A549 (cell line): ENCODE measurements at places on chromosomes 6 and 20. TPM values are rescaled to one million over a fixed set of nuclear protein-coding genes. Genes with fewer than 3 reads are reported as not detected.

DNA sequence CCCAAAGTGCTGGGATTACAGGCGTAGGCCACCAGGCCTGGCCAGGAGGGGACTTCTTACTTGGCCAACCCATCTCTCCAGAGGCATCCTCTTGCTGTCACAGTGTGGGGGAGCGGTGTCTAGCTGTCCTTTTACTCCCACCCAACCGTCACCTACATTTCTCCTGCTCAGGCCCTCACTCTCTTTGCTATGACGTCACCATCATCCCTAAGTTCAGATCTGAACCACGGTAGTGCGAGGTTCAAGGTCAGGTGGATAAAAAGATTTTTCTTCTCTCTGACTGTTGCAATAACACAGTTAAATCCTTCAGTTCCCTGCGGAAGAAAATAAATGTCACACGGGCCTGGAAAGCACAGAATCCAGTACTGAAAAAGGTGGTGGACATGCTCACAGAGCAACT lies 7.3 kb upstream of the RAET1L start:
- DNase-seq: no peak

- no peak for DNase-seq
Measured at GRCh38 chr6:71420095-71420692, 131.6 kb downstream of the OGFRL1 start.

- no peak for DNase-seq
Measured at GRCh38 chr6:72348926-72349325, 272.9 kb upstream of the KCNQ5 start.

DNA sequence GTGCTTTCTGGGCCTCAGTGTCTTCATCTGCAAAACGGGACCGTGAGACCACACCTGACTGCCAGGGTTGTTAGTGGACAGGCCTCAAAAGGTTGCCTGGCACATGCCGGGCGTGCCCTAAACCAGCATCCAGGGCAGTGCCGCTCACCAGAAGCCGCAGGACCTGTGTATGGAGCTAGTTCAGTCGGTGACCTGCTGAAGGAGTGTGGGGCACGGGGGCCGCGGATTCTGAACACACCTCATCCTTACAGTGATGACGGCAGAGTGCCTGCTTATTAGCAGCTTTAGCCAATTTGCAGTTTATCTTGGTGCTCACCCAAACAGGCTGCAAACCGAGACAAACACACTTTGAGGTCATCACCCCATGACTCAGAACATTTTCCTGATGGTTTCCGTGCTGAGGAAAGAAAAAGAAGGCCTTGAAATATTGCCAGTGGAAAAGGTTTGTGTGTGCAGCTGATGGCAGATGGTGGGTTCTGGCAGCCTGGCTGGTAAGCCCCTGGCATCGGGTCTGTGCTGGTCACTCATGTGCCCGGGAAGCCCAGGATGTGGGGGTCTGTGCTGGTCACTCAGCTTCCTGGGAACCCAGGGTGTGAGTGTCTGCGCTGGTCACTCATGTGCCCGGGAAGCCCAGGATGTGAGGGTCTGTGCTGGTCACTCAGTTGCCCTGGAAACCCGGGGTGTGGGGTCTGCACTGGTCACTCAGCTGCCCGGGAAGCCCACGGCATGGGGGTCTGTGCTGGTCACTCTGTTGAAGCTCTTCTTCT lies 153.8 kb downstream of the ERMARD start:
- no peak for DNase-seq

- DNase-seq: no peak
Measured at GRCh38 chr6:136464874-136465273, 85.3 kb downstream of the MAP7 start.

DNA sequence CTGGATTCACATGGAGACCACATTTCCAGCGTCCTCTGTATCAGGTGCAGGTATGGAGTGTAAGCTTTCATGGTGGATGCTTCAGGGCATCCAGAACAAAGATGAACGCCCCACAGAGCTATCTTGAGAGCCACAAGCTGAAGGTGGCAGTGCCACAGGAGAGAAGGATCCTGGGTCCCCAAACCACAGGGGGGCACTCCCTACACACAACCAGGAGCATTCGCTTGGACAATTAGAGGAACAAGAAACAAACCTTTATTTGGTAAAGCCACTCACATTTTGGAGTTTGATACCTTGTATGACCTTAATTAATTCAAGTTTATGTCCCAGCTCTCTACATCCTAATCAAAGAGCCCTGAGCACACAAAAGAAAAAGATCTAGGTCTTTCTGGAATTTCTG lies 406.3 kb downstream of the PREX1 start:
- no peak for DNase-seq

DNA sequence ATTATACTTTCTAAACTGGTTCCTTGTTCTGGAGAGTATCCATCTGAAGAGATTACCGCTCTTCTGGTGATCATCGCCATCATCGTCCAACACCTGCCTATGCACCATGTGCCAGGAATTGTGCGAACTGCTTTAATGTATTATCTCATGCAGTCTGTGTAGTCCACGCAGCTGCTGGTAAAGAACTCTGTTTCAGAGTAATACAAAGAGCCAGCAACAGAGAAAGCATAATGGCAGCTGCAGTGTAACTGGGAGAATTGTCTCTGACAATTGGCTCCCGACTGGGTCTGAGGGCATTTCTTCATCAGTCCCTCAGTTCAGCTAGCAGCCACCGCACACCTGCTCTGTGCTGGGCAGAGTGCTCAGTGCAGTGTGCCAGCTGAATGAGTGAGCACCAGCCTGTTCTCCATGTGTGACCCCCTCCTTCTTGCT lies 383.4 kb downstream of the GRIK2 start:
- no peak for DNase-seq

- DNase-seq: no peak
Measured at GRCh38 chr6:116767715-116768114, 2.2 kb upstream of the FAM162B start.

DNA sequence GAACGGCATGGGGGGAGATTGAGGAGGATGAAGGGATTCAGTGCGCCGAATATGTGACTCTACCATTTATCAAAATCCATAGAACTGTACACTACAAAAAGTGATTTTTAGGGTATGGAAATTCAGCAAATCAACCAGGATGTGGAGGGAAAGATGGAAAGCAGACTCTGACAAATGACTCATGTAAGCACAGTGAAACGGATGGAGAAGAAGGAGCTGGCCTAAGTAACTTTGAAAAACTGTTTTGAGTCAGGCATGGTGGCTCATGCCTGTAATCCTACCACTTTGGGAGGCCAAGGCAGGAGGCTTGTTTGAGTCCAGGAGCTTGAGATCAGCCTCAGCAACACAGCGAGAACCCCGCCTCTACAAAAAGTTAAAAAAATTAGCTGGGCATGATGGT lies 39.2 kb downstream of the MUC22 start:
- DNase-seq: no peak

DNA sequence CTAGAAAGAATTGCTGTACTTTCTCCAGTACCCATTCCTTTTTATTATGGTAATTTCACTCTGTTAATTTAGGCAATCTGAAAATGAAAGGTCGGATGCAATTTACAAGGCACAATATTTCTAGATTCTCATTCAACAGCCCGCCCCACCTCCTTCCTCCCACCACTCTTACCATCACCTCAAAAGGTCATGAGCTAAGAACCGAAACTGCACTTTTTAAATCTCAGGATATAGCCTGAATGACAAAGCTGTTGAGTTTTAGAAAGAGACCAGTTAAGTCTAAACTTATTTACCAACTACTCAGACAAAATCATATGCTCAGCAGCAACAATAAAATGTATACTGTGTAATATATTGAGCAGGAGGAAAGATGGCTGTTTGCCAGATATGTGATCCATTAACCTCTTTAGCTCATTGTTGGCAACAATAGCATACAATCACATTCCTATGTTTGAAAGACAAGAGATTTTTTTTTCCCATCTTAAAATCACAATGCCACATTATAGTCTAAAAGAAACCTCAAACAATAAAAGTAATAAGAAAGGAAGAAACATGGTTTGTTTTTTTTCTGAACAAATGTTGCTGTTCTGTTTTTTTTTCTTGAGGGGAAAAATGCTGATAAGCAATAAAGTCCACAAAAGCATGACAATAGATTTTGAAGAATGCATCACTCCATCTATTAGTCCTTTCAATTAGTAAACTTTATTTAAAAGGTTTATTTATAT lies 1.6 kb upstream of the HS3ST5 start:
- no peak for DNase-seq

- DNase-seq: no peak
Measured at GRCh38 chr6:41673704-41674000, 35.4 kb downstream of the MDFI start.

DNA sequence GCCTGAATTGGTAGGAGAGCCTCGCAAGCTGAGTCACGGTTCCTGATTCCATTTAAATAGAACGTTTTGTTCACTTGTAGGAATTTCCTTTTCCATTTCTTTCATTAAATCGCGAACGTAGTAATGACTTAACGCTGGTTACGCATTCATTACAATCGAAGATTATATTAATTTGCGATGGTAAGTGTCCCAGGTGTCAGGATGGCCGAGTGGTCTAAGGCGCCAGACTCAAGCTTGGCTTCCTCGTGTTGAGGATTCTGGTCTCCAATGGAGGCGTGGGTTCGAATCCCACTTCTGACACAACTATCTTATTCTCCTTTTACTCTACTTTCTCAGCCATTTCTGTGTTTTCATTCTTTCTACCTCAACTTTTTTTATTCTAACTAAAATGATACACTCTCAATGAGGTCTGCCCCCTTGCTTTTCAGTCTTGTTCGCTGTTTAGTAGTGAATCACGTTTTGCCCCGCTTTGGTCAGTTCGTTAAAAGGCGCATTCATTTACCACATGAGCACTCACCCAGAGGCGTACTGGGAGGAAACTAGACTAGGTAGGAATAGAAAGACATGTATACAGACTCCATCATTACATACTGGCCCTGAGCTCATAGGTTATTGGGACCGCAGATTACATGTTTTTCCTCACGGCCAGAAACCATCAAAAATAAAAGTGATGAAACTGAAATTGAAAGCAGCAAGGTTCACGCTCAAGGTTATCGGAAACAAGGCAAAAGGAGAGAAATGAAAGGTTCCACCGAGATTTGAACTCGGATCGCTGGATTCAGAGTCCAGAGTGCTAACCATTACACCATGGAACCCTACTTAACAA lies 17.3 kb upstream of the TRIM27 start:
- DNase-seq: no peak

DNA sequence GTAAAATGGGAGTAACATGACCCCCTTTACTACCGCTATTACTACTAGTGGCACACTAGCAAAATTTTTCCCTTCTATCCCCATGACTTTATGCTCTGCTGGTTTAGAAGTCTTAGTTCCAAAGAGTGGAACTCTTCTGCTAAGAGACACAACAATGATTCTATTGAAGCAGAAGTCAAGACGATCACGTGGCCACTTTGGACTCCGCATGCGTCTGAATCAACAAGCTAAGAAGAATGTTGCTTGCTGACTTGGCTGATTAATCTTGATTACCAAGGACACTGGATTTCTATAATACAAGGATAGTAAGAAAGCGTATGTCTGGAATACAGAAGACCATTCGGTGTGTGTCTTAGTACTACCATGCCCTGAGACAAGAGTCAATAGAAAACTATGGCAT lies 244.7 kb upstream of the BTBD3 start:
- DNase-seq: no peak

GRCh38 chr6:70894001-70894400 lies 62.9 kb downstream of the B3GAT2 start:
- no peak for DNase-seq

- DNase-seq: no peak
Measured at GRCh38 chr6:170597278-170597677, 12.8 kb upstream of the PDCD2 start.

DNA sequence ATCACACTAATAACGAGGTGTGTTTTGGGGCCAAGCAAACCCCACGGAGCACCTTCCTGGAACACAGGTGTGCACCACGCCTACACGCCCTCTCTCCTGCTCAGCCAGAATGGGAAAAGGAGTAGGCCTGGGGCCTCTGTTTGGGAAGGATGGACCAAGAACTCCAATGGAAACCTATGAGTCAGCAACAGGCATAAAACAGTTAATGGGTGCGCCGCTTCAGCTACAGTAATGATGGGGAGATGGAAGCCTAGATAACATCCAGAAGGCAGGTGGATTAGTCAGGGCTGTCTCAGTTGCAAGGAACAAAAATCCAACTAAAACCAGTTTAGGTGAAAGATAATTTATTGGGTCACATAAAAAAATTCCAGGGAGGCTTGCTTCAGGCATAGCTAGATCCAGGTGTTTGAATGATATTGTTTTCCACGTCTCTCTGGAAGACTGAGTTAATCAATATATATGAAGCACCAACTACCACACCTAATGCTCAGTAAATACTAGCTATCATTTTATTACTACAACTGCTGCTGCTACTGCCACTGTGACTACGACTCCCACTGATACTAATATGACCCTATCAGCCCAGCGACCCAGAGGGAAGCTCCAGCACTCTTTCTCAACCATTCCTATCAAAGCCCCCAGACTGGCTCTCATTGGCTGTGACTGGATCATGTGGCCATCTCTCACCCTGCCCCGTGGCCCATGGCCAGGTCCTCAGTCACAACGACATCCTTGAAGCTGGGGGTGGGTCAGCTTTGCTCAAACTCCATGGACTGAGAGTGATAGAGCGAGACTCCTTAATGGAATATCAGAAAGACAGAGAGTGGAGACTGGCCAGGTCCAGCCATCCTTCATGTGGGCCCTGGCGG lies 155.2 kb upstream of the PTPN1 start:
- no peak for DNase-seq

DNA sequence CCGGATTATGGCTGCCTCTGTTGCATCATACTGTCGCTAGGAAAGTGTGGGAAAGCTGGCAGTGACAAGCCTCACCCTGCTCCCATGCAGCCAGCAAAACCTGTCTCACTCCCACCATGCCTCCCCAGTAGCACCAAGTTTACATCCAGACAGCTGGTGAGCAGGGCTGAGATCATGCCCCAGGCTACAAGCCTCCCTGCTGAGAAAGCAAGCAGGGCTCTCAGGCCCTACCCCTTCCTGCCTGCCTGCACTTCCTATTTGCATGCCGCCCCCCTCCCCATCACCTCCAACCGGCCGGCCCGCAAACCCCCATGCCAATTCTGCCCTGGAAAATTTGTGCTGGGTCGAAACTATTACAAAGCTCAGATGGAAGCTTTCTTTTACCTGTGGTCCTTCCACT lies 408.2 kb upstream of the FKBP1C start:
- DNase-seq: no peak

DNA sequence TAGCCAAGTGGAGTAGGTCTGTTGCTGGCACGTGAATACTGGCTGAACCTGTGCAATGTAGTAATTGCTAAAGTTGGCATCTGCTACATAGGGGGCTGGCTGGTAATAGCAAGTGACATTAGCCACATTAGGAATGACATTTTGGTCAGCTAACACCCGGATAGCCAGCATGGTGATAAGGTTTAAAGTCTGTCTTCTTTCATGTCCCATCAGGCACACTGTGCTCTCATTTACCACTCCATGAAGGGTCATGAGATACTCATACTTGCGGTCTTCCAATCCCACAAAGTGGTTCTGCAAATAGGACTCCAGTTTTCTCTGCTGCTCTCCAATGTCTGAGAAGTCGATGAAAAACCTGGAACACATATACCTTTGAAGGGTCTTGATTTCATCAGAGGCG lies 2.8 kb downstream of the TENT5A start:
- DNase-seq: no peak

GRCh38 chr6:4344317-4344899 lies 209.0 kb upstream of the ECI2 start:
- no peak for DNase-seq

Gene BPIFB2
- not detected in 3 replicates for polyA plus RNA-seq

Gene RBBP8NL
- not detected in 3 replicates for polyA plus RNA-seq

Gene FOXC1
- 3.0 to 3.4 TPM (median 3.3 TPM) in 3 replicates for polyA plus RNA-seq

Gene DACT2
- polyA plus RNA-seq: 0.85 to 1.5 TPM (median 1.5 TPM) in 3 replicates

Gene ASIP
- polyA plus RNA-seq: not detected in 3 replicates

Gene DEFB132
- not detected in 3 replicates for polyA plus RNA-seq

Gene KHDC1
- polyA plus RNA-seq: 4.5 to 4.7 TPM (median 4.5 TPM) in 3 replicates

Gene ADAT2
- 7.8 to 8.2 TPM (median 8.0 TPM) in 3 replicates for polyA plus RNA-seq

Gene RNASET2
- polyA plus RNA-seq: 9.3 to 10.5 TPM (median 10.4 TPM) in 3 replicates
